ENCODE measurements at places on chromosomes 12 and 14.

DNA sequence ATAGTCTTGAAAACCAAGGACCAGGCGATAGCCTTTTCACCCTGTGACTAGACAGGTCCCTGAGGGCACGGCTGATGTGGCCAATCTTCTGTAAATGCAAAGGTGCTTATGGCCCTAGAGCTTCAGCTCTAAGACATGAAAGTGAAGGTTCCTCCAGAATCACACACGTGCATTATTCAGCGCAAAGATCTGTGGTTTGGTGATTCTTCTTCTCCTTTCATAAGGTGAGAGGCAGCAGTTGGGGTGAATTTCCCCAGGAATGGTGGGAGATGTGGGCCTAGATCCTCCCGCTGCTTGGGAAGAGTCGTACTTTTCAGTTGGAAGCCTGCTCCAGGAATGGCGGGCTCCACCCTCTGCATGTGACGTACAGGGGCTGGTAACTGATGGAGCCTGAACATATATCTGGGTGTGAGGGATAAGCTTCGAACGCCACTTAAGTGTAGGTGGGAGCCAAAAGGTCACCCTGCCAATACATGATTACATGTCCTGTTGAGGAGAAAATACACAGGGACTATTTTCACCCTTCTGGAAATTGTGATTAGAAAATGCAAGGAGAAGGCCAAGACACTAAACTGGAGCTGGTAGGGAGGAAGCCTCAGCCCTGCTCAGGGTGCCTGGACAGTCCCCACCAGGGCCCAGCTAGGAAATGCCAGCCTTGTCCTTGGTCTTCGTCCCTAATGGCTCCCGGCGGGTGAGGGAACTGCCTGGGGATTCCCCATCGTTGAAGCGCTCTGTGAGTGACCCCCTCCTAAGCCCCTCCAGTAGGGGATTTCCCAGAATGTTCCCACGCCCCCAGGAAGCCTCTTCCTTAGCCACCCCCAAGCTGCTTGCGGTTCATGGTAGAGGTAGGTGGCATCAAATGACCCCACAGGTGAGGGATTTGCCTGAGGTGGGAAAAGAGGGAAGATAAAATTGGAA lies 17.6 kb downstream of the BATF start:
- DNase-seq: no peak

- DNase-seq: no peak
Measured at GRCh38 chr12:6896846-6897435, 7.7 kb upstream of the LRRC23 start.

- peak; percentile 52 for DNase-seq
Measured at GRCh38 chr12:67220065-67220464, 49.1 kb upstream of the CAND1 start.

- peak; percentile 14 for DNase-seq
Measured at GRCh38 chr12:78192979-78193378, 362.3 kb downstream of the NAV3 start.

DNA sequence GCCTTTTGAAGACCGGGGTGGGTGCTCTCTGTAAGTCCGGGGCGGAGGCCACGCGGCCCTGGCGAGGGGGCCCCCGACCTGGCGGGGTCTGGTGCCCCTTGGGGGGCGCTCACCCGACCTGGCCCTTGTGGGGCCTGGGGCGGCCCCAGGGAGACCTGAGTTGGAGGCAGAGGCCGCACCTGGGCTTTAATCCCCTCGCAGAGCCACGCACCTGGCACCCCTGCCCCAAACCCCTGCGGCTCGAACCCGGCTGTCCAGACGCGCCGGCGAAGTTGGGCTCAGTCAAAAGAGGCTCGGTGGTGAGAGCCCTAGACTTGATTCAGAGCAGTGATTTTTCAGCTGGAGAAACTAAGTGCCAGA lies 267 bp downstream of the CFAP251 start:
- DNase-seq: peak; percentile 42

GRCh38 chr14:69291891-69292561 lies 32.1 kb downstream of the GALNT16 start:
- DNase-seq: no peak

DNA sequence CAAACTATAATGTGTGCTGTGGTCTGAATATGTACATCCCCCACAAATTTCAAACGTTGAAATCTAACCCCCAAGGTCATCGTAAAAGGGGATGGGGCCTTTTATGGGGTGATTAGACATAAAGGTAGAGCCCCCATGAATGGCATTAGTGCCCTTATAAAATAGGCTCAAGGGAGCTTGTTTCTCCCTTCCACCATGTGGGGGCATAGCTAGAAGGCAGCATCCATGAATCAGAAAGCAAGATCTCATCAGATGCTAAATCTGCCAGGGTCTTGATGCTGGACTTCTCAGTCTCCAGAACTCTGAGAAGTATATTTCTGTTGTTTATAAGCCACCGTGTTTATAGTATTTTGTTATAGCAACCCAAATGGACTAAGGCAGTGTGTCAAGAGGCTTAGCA lies 33.4 kb upstream of the IGF1 start:
- DNase-seq: no peak

GRCh38 chr14:30551460-30551859 lies 7.5 kb upstream of the G2E3 start:
- peak; percentile 83 for DNase-seq

GRCh38 chr14:103886304-103887169 lies 39.2 kb upstream of the PPP1R13B start:
- no peak for DNase-seq

GRCh38 chr14:35261774-35262173 lies 30.4 kb upstream of the PSMA6 start:
- DNase-seq: no peak

DNA sequence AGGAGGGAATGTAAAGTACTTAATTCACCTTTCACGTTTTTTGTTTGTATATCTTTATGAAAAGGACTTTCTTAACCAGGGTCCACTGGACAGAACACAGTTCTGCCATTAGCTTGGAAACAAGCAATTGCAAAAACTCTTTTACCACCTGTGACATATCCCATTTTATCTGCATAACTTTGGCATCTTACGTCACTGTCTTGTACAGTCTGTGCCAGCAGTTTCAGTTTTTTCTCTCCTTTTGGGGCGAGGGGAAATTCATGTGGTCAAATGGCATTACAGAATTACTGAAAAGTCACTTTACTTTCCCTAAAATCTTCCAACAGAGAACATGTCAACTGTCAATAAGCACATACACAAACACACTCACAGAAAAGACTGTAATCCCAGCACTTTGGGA lies 43.7 kb upstream of the SELPLG start:
- no peak for DNase-seq

- DNase-seq: no peak
Measured at GRCh38 chr14:64610049-64610746, 60.4 kb downstream of the PPP1R36 start.

DNA sequence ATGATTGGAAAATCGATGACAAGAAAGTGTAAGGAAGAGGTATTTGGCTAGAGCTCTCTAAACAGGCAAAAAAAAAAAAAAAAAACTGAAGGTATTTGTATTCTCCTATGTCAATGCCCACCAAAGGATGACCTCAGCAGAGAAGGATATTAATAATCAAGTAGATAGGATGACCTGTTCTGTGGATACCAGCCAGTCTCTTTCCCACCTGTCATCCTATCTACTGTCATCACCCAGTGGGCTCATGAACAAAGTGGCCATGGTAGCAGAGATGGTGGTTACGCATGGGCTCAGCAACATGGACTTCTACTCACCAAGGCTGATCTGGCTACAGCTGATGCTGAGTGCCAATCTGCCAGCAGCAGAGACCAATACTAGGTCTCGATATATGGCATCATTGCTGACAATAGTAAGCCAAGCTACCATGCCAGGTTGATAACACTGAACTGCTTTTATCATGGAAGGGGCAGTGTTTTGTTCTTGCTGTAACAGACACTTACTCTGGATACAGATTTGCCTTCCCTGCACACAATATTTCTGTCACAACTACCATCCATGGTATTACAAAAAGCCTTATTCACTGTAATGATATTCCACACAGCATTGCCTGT lies 43.5 kb downstream of the RPS6KA5 start:
- DNase-seq: no peak

DNA sequence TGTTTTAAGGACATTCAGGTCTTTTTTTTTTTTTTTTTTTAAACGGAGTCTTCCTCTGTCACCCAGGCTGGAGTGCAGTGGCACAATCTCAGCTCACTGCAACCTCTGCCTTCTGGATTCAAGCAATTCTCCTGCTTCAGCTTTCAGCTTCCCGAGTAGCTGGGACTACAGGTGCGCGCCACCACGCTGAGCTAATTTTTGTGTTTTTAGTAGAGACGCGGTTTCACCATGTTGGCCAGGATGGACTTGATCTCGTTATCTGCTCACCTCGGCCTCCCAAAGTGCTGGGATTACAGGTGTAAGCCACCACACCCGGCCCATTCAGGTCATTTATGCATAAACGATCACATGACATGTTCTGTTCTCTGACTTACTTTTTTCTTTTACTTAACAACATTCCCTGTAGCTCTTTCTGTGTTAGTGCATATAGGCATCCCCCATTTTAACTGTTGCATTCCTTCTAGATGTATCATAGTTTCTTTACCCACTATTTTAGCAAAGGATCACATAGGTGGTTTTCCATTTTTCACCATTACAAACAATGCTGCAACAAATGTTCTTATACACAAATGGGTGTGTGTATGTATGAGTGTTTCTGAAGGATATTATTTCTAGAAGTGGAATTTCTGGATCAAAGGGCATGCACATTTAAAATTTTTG lies 74.2 kb downstream of the ARF6 start:
- no peak for DNase-seq

DNA sequence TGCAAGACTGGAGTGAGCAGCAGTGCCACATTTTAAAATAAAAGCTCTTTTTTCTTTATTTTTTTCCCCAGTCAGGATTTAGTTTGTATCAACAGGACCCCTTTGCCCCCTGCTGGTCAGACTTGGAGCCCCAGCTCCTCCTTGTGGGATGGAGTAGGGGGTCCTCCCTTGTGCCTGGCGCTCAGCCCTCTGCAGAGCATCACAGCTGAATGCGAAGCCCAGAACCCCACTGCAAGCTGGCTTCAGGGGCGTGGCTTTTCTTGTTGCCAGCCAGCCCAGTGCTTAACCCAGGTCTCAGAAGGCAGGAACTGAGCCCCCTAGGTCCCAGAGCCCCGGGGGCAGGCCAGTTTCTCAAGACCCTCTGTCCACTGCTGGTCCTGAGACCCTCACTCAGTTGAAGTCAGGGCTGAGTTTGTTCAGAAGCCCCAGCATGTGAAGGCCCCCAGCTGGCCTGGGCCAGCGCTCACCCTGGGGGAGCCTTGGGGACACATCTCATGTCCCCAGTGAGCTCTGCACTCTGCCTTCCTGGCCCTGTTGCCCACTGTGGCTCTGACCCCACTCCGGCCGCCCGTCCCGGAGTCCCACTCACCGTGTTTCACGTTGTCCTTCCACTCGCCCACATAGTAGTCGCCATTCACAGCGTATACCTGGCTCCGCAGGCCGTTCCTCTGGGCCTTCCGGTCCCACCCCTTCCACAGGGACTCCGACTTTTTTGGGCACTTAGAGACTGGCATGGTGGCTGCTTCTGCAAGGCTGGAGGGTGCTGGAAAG lies 519 bp downstream of the MORN3 start:
- DNase-seq: no peak

GRCh38 chr12:6124411-6125309 lies at the start of gene VWF:
Gene VWF, minus strand, starts transcription at chr12:6124670. Its CDS starts 1,474 bp downstream, at chr12:6123196.
- DNase-seq: peak; percentile 13

GRCh38 chr12:54251667-54252284 lies 28.1 kb downstream of the CBX5 start:
- peak; percentile 19 for DNase-seq
